ENCODE measurements at places on chromosomes 4 and X.

DNA sequence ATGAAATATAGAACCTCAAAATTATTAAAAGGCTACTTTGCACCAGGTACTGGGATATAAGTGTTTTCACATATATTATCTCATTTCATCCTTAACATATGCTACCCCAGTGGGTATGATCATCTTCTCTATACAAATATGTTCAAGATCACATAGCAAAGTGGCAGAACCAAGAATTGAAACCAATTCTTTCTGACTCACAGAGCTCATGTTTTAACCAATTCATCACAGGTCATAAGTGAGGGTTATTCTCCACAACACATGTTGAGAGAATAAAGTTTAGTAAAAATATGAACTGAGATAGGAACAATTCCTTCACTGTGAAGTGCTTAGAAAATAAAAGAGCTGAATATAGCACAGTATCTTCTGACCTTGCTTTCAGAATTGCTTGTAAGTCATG lies 442.9 kb upstream of the RASGEF1B start:
- DNase-seq = no peak

- no peak for DNase-seq
Measured at GRCh38 chr4:78513411-78513975, 38.1 kb upstream of the ANXA3 start.

DNA sequence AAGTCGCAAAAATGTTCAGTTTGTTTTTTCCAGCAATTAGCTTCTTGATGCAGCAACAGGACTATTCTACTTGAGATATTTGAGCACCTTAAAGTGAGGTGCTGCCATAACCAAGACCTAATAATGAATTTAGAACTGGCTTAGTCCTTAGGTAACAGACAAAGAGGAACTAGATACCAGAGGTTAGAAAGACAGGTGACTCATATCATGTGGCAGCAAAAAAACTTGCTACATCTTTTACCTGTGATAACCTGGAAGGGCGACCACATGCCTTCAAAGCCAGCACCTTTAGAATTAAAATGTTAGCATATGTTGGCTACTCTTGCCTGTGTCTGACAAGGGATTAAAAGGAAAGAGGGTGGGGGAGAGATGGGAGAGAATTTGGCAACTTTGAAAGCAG lies 90.4 kb downstream of the ARHGAP6 start:
- no peak for DNase-seq

DNA sequence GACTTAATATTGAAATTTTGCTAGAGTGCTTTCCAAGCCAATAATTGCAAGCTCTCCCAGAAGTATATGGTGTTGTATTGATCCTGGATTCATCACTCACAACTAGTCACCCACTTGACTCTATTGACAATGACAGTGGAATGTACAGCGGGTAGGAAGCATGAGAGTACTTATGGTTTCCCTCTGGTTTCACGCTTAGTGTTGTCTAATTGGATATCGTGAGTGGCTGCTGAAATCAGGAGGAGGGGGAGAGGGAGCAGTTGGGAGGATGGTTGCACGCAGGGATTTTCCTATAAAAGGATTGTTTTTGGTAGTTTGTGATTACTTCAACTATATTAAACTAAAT lies 1819.5 kb upstream of the TENM3 start:
- no peak for DNase-seq

GRCh38 chr4:40473578-40474388 lies 138.7 kb downstream of the CHRNA9 start:
- no peak for DNase-seq

DNA sequence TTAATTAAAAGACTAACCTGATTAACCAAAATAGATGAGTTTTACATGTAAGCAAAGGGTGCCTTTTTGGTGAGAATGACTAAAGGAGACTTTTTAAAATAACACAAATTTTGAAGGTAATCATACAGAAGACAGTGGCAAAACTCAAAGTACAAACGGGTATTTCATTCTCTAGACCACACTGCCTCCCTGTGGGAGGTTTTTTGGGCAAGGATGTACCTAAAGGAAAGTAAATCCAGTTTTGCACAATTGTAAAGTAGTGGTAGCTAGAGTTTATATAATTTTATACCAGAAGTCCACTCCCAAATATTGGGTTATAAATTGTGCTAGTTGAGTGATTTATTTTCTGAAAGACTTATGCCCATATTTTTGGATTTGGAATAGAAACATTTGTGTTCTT lies 201.0 kb downstream of the PAPSS1 start:
- DNase-seq = no peak
